ENCODE measurements at places on chromosomes 3 and 15.

DNA sequence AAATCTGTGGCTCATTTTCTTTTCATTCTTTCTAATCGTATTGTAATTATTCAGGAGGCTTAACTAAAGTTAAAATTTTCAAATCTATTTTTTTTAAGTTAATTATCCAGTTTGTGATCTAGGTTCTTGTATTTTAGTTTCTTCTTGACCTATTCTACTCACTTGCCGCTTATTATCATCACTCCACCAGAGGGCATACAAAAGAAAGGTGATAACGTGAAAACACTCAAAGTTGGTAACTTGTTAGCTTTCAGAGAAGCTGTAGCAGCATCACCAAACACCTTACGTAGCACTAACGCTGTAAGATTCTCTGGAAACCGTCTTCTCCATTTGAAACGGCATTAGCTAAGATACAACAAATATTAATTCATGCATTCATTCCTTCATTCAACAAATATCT lies 4.8 kb downstream of the GNB4 start:
- no peak for DNase-seq

- DNase-seq, result no peak
These were observed 41.2 kb downstream of the RLBP1 start for GRCh38 chr15:89179966-89180875.

- DNase-seq, result no peak
These were observed 891.4 kb downstream of the NTRK3 start for GRCh38 chr15:87365186-87365585.

DNA sequence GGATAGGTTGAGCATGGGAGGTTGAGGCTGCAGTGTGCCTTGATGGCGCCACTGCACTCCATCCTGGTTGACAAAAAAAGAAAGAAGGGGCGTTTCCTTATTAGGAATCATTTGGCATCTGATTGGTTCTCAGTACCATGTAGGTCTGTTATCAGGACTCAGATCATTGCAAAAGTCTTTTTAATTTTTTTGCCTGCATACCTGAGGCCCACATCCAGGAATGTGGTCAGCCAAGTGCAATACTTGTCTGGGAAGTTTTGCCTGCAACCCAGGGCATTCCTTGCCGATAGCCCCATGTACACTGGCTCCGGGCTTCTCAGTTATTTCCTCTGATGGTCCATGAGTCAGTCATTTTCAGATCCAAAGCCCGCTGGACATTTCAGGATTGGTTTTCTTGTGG lies 50.1 kb upstream of the CRTC3 start:
- no peak for DNase-seq

GRCh38 chr3:42098171-42098570 lies 7.0 kb downstream of the TRAK1 start:
- no peak for DNase-seq

GRCh38 chr3:46844881-46845312 lies 18.3 kb downstream of the MYL3 start:
- DNase-seq, result no peak

DNA sequence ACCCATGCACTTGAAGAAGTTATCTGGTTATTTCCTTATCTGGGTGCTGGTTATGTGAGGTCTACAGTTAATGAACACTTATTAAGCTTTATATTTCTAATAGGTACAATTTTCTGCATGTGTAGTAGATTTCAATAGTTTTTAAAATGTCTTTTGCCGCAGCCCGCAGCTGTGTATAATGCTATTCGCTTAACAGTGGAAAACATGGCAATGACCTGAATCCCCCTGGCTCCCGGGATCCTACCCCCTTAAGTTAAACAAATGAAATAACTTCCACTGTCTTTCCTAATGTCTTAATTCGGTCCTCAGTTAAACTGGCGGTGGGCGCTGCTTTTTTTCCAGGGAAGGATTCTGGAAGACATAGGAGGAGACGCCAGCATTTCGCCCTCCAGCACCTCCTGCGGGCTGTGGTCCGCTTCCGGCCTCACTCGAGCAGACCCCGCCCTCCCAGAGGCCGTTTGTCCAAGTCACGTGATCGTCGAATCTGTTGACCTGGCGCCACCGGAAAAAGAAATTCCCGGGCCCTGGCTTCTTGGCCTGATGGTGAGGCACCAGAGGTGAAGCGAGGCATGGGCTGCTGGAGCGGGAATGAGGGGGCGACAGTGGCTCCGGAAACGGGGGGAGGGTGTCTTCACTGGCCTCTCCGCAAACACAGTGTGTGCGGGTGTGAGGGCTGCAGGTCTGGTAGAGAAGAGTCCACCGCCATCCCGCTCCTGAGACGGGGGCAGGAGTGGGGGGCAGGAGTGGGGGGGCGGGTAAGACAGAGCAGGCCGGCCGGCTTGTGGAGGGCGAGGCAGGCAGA lies 45.6 kb upstream of the CSPG4 start:
- DNase-seq, result no peak
